ENCODE measurements at places on chromosomes 7 and 10.
A peak's percentile ranks its signal among the peaks of the same experiment; 100 is the strongest.

DNA sequence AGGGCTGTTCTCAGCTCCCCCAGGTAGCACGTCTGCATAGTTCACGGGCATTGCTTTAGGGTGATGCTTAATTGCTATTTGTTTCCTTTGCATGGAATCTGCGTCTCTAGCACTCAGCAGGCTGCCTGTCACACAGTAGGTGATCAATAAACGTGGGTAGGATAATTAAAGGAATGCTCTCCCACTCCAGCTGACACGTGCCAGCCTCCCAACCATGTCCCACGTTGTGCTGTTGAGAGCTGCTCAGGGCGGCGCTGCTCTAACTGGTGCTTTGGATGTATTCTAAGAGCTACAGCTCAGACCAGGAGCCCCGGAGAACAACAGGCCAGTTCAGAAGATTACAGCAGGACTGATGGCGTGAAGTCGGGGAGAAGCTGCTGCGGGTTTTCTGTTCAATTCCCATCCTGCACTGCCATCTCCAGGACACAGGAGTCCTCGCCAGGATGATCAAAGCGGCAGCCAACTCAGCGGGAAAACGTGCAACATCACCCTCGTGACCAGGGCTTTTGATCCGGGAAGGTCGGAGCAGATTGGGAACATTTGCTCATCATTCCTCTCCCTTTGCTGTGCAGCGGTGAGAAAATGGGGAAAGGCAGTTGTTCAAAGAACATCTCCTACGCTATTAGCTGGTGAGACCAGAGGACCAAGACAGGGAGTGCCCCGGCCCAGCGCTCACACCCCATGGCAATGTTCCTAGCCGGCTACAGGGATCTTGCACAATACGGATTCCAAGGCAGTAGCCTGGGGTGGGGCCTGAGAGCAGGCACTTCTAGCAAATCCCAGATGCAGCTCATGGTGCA is 50.5 kb upstream of the FOXK1 start:
- DNase-seq = no peak

GRCh38 chr10:20108021-20108420 is 291.8 kb downstream of the PLXDC2 start:
- DNase-seq = no peak

DNA sequence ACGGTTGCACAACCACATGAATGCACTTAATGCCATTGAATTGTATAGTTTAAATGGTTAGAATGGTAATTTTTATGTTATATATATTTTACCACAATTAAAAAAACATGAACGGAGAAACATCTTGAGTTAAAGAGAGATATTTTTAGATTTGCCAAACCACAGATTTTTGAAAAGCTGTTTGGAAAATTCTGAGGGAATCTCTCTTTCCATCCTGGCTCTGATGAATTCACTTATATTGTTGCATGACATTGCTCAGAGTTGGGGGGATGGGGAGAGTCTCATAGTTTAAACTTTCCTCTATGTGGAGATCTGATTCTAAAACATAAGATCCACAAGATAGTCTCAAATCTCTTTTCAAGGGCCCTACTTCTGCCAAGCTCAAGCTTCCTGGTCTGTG is 275.0 kb upstream of the NPVF start:
- no peak for DNase-seq

- no peak for DNase-seq
Observed at GRCh38 chr10:27884185-27884641, 114.7 kb downstream of the ODAD2 start.

- no peak for DNase-seq
Observed at GRCh38 chr10:117860823-117861222, 185.9 kb downstream of the RAB11FIP2 start.

DNA sequence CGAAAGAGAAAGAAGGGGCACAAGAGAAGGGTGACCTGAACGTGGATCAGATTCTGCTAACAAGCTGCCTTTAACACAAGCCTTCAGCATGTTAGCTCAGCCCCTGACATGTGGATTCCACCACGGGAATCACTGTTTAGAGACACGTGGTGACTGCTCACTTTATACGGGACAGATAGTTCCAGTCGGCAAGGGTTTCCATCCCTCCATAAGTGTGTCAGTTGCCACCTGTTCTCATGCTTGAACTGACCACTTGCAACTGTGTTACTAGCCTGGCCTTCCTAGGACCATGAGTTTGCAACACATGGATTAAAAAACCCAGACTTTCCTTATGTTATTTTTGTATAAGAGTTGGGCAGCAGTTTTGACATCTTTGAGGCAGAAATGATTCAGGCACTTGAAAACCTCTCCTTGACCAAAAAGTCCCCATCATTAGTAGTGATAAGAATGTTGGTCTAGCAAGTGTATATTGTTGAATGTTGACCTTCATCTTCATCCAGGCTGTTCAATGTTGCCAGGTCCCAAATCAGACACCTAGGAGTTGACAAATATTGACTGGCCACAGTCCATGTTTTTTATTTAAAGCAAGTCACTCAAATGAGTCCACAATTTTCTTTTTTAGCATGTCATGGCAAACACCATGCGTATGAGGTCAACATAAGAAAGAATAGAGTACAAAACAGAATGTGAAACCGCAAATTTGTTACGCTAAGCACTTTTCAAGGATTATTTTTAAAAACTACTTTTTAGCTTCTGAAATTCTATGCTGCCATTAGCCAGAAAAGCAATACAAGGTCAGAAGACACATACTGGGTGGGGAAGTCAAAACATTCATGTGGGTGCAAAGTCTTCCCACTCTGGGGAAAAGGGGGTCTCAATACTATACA is 101.6 kb downstream of the ABLIM1 start:
- DNase-seq = no peak

GRCh38 chr7:115827305-115828045 is 203.1 kb downstream of the TFEC start:
- no peak for DNase-seq

GRCh38 chr7:30159698-30160143 is 24.9 kb downstream of the MTURN start:
- DNase-seq = no peak

DNA sequence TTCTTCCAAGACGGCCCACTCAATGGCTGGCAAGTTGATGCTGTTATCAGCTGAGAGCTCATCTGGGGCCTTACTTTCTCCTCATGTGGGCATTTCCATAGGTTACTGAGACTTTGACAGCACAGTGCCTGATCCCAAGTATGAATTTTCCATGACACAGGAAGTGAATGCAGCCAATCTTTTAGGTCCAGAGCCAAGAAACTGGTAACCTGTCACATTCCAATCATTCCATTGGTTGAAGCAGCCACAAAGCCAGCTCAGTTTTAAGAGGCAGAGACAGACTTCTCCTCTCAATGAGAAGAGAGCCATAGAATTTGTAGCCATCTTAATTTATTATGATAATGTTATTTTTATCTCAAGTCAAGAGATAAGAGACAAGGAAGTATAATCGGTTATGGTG is 775.5 kb downstream of the CNTNAP2 start:
- no peak for DNase-seq

DNA sequence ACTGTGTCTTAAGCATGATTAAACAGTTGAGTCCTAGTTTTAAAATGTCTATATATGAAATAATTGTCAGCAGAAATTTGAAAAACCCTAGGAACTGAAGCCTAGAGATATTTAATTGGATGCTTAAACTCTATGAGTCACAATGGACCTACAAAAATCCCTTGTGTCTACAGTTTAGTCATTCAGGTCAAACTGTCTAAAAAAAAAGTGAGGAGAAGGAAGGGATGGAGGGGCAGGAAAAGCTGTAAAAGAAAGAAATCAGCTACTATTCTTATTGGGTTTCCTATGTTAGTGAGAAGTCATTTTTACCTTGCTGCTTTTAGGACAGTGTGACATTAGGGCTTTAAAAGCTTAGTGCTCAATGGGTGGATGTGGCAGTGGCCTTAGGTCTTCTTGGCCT is 406.1 kb upstream of the FZD8 start:
- DNase-seq = no peak

GRCh38 chr10:91022390-91022789 is 101.5 kb upstream of the ANKRD1 start:
- no peak for DNase-seq

DNA sequence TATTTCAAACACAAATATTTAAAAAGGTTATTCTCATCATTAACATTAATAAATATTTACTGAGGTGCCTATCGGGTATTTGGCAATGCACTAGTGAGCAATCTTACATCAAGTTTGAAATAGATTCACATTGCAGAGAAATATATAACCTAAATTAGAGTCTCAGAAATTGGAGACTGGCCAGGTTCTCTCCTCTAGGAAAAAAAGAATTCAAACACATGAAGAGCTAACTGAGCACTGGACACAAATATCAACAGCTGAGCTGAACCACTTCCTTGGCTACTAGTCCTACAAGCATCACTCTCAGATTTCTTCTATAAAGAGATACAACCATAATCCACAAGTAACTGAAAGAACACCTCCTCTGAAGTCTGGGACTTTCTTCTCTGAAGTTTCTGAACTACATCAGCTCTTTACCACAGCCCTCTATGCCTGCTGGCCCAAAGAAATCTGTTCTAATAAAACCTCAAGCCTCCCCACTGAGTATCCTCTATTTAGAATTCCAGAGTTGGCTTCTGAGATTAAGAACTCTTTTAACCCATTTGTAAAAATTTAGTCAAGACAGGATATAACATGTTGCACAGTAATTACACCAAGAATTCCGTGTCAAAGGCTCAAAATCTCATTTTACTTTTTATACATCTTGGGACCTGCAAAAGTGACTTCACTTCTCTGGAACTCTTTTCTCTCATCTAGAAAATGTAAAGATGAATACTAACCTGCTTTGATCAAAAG is 45.2 kb downstream of the MTERF1 start:
- no peak for DNase-seq

- no peak for DNase-seq
Observed at GRCh38 chr7:30796105-30796869, 25.1 kb downstream of the MINDY4 start.

DNA sequence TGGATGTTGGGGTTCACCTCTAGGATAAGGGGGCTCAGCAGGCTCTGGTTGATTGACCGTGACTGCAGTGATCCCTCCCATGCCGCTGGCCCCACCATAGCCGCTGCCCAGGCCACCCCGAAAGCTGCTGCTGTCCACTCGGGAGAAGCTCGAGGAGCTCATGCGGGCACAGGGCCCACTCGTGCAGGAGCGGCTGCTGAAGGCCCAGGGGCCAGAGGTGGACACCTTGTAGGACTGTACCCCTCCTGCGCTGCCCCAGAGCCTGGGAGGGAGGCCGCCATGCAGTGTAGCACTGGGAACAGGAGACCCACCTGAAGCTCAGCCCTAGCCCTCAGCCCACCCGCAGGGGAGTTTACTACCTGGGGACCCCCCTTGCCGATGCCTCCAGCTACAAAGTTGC is 70.0 kb downstream of the CHRM2 start:
- no peak for DNase-seq

- DNase-seq = peak; percentile 91
Observed at GRCh38 chr7:55593515-55594318, 21.4 kb upstream of the VOPP1 start.

- DNase-seq = no peak
Observed at GRCh38 chr7:34191162-34191561, 285.8 kb downstream of the BMPER start.

- peak; percentile 68 for DNase-seq
Observed at GRCh38 chr10:43846187-43846680, 197.6 kb upstream of the ZNF32 start.

DNA sequence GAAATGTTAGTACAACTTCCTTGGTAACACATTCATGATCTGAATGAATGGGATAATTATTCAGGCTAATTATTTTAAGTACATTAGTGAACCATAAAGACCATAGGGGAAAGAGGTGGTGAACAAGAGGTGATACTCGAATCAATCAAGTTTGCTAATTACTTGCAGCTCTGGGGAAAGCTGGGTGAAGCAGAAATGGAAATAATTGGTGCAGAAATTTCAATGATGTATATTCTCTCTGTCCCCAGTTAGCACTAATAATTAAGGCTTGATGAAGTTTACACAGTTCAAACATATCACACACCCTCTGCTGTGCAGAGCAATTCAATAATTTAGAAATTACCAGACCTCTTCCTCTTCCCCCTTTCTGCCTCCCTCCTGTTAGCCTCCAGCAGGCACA is 49.4 kb upstream of the OPALIN start:
- DNase-seq = no peak

DNA sequence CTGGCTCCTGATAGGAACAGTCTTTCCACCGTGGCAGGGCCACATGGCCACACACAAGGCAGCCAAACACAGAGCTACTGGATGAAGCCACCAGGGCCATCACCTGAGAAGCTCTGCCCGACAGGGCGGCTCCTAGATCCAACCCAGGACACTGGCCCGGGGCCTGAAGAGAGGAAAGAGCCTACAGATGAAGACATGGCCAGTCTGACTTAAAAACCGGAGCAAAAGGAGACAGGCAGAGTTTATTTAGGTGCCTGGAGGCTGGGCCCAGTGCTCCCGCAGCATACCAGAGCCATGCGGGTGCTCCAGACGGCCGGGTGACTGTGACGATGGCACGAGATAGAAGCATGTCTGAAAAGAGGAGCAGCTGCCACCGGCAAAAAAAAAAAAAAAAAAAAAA is 3.9 kb downstream of the TECPR1 start:
- no peak for DNase-seq

GRCh38 chr10:2893158-2893845 is 174.0 kb upstream of the PFKP start:
- DNase-seq = no peak

GRCh38 chr10:23630376-23630775 is 191.5 kb downstream of the OTUD1 start:
- no peak for DNase-seq

DNA sequence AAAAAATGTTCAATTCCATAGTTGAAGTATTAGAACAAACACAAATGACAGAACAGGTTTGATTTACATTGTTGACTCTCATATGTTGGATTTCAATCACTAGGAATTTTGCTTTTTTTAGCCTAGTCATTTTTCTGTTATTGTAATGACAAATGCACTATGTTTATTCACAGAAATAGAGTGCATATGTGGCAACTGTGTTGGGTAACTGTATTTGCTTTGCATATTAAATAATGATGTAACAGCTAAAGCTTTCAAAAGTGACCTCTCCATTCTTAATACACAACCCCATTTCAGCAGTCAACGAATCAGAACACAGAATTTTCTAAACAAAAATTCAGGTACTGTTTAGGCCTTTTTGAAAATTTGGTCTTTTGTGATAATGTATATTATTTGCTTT is 54.0 kb upstream of the SLC26A5 start:
- DNase-seq = no peak

- no peak for DNase-seq
Observed at GRCh38 chr10:65765006-65765541, 1160.8 kb upstream of the LRRTM3 start.

GRCh38 chr7:64879800-64880199 is 23.3 kb upstream of the ZNF273 start:
- DNase-seq = peak; percentile 37

GRCh38 chr7:10708447-10708846 is 265.2 kb upstream of the PHF14 start:
- no peak for DNase-seq

- no peak for DNase-seq
Observed at GRCh38 chr7:48255046-48255445, 83.8 kb downstream of the ABCA13 start.

Measured in activated CD8-positive, alpha-beta memory T cell treated with anti-CD3 and anti-CD28 coated beads for 24 hours (primary cell).